ENCODE measurements at places on chromosomes 16 and 17.

DNA sequence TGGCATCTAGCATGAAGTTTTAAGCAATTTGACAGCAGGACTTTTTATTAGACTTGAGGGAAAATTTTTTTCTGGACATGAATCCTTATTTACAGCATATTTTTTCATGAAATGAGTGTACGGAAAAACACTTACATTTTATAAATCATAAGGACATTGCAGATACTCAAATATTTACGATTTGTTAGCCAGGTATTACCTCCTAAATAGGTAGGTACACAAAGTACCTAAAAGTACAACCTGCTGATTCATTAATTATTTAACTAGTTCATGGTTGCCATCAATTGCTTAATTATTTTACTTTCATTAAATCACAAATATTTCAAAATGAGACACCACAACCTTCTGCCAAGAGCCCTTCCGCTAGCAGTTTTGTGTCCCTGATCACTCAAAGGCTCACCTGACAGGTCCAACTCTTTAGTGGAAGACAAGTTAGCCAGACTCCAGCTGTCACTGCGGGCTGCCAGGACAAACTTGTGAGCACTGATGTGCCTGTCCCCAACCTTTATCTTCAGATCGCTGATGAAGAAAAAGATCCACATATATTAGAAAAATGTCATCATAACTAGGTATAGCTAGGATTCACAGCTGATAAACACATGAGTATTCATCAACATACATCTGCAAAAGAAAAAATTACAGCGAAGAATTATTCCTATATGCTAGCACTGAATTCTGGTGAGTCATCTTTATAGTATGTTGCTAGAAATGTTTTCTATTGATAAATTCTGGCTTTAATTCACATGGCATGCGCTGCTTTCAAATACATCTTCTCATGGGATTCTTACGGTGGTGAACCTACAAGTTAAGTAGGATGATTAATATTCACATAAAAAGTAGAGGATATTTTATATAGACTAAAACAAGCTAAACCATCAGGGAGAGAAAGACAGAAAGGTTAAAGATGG, 28.2 kb downstream of the ANKFY1 start:
- no peak for DNase-seq

DNA sequence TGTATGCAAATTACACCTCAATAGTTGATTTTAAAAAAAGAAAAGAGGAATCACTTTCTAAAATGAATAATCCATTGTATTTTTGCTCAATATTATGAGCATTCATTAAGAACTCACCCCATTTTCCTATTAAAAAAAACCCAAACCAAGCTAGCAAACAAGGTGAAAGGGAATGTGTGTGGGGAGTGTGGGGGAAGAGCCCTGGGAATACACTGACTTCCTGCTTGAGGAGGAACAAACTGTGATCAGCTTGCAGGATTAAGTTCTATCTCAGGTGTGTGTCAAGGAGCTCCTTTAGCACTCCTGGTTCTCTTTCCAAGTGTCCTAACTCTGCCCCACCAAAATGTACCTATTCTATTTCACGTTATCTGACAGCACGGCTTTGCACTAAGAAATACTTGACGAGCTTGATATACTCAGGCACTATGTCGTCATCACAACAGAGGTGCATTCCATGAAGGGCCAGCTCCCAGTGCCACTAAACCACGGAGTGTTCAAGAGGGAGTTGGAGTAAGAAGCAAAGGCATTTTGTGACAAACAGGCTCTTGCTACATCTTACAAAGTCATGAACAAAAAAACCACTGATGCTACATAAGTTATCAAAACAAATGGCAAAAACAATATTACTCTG, 73.2 kb downstream of the MYH10 start:
- no peak for DNase-seq

GRCh38 chr17:28413804-28414203, 7.8 kb upstream of the SLC46A1 start:
- no peak for DNase-seq

DNA sequence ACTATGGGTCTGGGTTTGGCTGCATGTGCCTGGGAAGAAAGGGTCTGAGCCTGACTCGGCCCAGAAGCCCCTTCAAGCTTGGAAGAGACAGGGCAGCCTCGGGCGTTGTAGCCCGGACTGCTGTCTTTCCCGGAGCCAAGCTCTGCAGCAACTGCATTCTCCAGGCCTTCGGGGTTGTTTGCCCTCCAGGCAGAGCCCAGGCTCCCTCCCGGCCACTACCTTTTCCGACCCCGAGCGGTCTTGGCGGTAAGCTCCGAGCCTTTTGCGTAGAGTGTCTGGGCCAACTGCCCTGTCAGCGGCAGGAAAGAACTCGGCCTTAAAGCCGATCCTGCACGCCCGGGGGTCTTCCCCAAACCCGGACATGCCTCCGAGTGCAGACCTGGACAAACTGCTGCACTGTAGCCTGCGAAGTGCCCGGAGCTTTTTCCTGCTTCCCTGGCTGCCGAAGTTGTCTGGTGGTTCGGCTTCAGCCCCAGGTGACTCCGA, 1.3 kb downstream of the LHX1 start:
- DNase-seq: no peak

DNA sequence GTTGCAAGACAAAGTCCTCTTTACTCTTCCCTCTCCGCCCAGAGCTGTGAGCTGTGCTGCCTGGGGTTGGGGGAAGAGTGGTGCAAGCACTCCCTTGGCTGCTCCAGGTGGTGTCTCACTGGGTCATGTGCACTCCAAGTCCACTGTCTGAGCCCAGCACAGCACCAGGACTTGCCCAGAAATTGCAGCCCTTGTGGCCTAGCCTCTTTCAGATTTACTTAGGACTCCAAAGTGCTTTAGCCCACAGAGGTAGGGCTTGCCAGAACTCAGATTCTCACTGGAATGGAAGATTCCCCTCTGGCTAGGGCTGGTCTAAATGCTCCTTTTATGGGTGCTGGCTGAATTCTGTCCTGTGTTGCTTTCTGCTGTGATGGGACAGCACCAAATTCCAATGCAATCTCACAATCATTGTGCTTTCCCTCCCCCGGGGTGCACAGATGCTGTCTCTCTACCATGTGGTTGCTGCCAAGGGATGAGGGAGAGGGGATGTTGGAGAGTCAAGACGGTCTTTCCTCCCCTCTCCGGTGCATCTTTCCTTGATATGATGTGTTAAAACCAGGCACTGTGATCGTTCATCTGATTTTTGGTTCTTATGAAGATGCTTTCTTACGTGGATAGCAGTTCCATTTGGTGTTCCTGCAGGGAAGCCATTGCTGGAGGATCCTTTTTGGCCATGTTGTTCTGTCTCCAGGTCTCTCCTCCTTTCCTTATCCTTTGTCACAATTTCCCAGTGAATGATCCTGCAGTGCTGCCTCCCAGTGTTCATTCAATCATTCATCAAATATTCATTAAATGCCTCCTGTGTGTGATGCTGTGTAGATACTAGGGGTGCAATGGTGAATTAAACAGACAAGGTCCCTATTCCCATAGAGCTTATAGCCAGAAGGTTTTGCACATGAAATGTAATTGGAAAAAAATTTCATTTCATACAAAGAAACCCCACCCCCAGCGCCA, 216.3 kb downstream of the SPECC1 start:
- no peak for DNase-seq

- DNase-seq: no peak
Observed at GRCh38 chr16:66255647-66256046, 110.8 kb upstream of the CDH5 start.

DNA sequence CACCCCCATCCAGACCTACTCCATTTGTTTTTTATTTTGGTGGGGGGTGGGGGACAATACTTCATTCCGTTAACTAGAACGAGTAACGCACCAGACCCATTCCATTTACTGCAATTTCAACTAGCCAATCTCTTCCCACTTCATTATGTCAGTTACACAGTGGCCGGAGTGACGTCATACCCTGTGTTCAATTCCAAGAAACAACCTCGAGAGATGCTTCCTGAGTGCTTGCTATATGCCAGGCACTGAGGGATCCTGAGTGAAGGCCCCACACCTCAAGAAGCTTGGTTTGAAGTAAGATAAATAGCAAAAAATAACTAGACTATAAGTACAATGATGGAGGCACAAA, 9.1 kb upstream of the SIAH1 start:
- DNase-seq: no peak

GRCh38 chr17:44436336-44436735, 46.9 kb upstream of the ITGA2B start:
- no peak for DNase-seq

Data from central memory CD4-positive, alpha-beta T cell (primary cell).